PC-9 (cell line): ENCODE measurements at places on chromosomes 4 and X.
A peak's percentile ranks its signal among the peaks of the same experiment; 100 is the strongest.

GRCh38 chr4:3830774-3831528 is 64.8 kb downstream of the ADRA2C start:
- no peaks in the 10 kb centered on the region for H3K36me3 ChIP-seq
- no peak for DNase-seq
- no peaks in the 10 kb centered on the region for H3K4me1 ChIP-seq
- H3K27ac ChIP-seq: no peak overlapping the region
- peaks cover 65% of the 10 kb centered on the region for H3K27me3 ChIP-seq

GRCh38 chr4:75777589-75777988 is 53.2 kb downstream of the USO1 start:
- H3K36me3 ChIP-seq: no peaks in the 10 kb centered on the region; the same call in 1 of the 2 replicates
- H3K27ac ChIP-seq: no peak overlapping the region
- H3K4me3 ChIP-seq: no peak overlapping the region
- DNase-seq: no peak
- no peaks in the 10 kb centered on the region for H3K4me1 ChIP-seq
- H3K27me3 ChIP-seq: no peaks in the 10 kb centered on the region

- H3K27me3 ChIP-seq: no peaks in the 10 kb centered on the region
- H3K4me1 ChIP-seq: peaks cover 5% of the 10 kb centered on the region; the same call in 1 of the 2 replicates
- no peaks in the 10 kb centered on the region for H3K36me3 ChIP-seq
- peak overlapping the region; percentile 71 for H3K4me3 ChIP-seq
- H3K27ac ChIP-seq: no peak overlapping the region
Measured at GRCh38 chrX:71118985-71119535, 664 bp downstream of the MED12 start.

- peak overlapping the region; percentile 40 for H3K27ac ChIP-seq
- no peaks in the 10 kb centered on the region for H3K36me3 ChIP-seq
- peak; percentile 97 for DNase-seq
- H3K27me3 ChIP-seq: no peaks in the 10 kb centered on the region
- peaks cover 51% of the 10 kb centered on the region for H3K4me1 ChIP-seq
- H3K4me3 ChIP-seq: no peak overlapping the region
Measured at GRCh38 chr4:98661371-98662054, 3.1 kb upstream of the TSPAN5 start.

DNA sequence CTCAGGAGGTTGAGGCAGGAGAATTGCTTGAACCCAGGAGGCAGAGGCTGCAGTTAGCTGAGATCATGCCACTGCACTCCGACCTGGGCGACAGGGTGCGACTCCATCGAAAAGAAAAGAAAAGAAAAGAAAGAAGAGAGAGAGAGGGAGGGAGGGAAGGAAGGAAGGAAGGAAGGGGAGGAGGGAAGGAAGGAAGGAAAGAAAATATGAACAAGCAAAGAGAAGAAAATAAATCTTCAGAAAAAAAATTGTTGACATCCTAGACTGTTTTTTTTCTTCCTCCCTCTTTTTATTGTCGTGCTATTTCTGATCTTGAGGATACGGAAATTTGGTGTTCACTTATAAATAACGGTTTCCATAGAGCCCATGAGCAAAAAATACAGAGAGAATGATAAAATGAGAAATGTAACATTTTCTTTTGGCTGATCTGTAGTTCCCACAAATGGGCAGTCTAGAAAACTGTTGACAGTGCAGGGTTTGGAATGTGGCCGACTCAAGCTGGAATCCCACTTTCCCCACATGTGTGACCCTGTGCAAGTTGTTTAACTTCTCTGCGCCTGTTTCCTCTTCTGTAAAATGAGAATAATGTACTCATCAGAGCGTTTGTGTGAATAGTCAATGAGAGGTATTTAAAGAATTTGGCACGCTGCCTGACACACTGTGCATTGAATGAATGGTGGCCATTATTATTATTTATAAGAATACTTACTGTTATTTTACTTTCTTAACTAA is 19.4 kb downstream of the SORBS2 start:
- no peaks in the 10 kb centered on the region for H3K36me3 ChIP-seq
- H3K27ac ChIP-seq: peak overlapping the region; percentile 49
- no peaks in the 10 kb centered on the region for H3K27me3 ChIP-seq
- H3K4me1 ChIP-seq: peaks cover 16% of the 10 kb centered on the region

- no peak overlapping the region for H3K4me3 ChIP-seq
- no peaks in the 10 kb centered on the region for H3K4me1 ChIP-seq
Measured at GRCh38 chr4:33073811-33074210, 2353.6 kb downstream of the PCDH7 start.
